OCI-M1 (cell line): ENCODE measurements at places on chromosomes 6 and 20.

DNA sequence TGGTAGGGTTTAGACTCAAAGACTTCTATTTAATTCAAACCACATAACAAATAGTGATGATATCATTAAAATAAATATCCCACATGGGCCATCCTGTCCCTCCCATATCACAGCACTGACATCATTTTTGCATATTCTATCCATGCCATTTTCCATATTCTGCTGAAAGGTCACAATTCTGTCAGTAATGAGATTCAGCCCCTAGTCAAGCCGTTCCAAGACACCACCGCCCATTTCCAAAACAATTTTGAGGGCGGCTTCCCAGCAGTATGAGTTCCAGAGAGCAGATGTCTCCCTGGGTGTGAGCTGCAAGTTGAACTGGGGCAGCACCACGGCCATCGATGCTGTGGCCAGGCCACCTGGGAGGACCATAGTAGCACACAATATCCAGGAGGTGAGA, 65.1 kb upstream of the PLEKHG1 start:
- no peak for DNase-seq

DNA sequence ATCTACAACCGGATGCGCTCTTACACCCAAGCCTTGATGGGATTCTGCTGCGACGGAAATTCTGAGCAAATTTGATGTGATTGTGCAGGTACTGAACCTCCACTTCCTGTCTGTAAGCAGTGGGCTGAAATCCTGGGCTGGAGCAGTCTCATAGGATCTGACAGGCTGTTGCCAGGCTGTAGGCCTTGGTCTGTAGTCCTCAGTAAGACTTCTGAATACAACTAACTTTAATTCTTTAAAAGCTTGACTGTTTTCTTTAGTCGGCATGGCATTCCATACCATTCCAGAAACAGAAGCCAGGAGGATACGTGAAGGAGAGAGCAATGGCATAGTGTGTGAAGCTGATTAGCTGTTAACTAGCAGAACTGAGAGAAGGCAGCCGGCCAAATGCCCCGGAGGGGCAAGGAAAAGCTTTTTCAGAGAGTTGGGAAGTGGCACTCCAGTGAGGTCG, 68.3 kb downstream of the ADTRP start:
- no peak for DNase-seq

DNA sequence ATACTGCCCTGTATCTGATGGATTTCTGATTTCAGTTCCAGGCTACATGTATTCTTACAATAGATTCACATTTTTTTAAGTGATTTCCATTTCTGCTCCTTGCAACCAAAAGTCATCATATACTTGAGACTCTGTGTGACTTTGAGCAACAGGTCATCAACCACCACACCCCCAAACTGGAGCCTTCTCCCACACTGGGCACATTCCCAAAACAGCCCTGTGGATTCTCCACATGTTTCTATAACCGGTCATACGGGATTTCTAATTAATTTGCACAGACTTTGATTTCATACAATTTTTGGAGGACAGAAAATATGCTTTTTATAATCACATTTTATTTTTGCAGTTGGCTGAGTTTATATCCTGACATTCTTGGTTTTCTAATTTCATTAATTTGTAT, 317.2 kb upstream of the ID4 start:
- no peak for DNase-seq

DNA sequence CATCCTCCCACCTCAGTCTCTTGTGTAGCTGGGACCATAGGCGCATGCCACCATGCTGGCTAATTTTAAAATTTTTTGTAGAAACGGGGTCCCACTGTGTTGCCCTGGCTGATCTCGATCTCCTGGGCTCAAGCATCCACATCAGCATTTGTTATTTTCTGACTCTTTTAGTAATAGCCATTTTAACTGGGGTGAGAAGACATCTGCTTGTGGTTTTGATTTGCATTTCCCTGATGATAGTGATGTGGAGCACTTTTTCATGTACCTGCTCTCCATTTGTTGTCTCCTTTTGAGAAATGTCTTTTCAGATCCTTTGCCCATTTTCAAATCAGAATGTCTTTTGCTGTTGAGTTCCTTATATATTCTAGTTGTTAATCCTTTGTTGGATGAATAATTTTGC, 22.2 kb upstream of the TULP4 start:
- no peak for DNase-seq

DNA sequence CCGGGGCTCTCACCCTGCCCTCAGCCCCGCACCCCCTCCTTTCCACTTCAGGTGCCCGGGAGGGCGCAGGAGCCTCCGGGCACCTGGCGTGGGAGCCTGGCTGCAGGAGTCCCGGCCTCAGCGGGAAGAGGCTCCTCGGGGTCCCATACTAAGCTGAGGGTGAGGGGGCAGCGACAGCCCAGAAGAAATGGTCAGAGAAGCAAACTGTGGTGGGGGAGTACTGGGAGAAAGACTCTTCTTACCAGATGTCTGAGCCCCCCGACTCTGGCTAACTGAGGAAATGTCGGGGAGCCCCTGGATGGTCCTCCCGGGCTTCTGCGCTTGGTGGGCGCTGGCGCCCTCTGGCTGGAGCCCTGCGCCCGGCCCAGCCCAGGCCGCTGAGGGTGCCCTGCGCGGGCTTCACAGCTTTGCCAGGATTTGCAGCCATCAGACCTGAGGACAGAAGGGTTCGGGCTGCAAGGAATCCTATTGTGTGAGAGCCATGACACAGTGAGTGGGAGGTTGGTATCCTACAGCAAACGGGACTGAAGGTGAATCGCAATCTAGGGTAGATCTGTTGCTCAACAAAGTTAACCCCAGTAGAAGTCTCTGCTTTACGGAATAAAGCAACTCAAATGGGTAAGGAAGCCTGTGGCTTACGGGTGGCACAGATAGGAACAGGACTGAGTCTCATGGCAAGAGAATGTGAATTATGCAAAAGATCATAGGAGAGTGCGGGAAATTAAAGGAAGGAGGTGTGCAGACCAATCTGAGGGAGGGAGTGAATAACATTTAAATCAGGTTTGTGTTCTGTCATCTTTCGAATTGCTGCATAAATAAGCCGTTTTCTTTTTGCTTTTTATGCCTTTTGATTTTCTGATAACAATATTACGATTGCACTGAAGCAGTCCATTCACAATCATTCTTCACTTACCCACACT, 639 bp upstream of the RCAN2 start:
- peak; percentile 30 for DNase-seq

DNA sequence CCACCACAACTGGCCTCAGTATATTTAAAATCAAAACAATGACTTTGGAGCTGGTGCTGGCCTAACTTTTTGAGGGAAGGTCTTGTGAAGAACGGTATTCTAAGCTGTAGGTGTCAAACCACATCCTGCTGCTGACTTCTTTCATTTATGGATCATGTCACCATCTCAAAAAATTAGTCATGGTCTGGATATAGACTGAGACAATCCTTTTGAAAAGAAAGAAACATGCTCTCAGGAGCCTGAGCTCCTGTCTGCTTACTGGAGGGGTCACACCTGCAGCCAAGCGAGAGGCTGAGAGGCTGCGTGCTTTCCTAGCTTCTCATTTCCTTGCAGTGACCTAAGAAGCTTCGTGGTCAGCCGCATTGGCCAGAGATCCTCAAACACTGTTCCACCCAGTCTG, 55.2 kb downstream of the TIAM2 start:
- DNase-seq, result no peak
